Suprapubic skin (tissue), 4 donors: ENCODE measurements at places on chromosomes 11 and 22.

DNA sequence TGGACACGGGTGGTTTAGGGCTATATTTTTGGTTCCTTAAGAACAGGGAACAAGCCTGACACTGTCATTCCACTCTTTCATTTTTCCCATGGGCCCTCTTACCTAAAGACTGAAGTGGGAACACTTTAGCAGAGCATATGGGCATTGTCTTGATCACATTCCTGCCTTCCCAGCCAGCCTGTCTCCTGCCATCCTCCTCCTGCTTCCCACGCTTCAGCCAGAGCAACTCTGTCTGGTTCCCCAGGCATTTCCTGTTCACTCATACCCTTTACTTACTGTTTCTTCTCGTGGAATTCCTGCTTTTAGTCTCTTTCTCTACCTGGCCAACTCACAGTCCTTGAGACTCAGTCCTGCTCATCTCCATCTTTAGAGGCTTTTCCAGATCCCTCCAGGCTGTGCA, 22.8 kb downstream of the MRPL16 start:
- H3K27ac ChIP-seq, result no peak overlapping the region
- no peaks in the 10 kb centered on the region for H3K27me3 ChIP-seq
- H3K36me3 ChIP-seq, result peaks cover 57% of the 10 kb centered on the region
- DNase-seq, result no peak
- no peak overlapping the region for H3K4me3 ChIP-seq

GRCh38 chr11:59243633-59244032, 30.9 kb upstream of the MPEG1 start:
- H3K27ac ChIP-seq, result no peak overlapping the region
- H3K4me3 ChIP-seq, result no peak overlapping the region
- no peaks in the 10 kb centered on the region for H3K36me3 ChIP-seq

DNA sequence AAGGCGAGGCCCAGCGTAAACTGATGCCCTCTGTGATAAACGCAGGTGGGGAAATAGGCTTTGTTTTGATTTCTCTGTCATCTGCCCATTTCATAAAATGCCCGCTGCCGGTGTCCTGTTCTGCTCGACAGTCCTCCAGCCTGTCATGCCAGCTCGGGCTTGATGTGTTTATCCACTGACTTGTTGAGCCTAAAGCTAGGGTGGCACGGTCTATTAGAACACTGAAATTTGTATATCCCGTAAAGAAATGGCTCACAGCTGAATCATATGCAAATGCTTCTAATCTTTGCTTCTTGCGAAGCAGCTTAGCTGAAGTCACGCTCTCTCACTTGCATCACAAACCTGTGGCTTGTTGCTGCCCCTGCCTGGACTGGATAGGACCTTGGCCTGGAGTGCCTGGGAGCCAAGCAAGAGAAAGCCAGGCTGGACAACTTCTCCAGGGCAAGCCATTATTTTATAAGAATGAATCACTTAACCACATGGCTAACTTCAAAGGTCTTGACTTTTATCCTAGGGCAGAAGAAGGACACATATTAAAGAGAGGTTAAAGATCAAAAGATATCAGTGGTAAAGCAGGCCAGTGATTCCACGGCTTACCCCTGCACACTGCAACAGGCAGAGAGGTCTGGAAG, 33.1 kb downstream of the EHF start:
- no peak overlapping the region for H3K4me3 ChIP-seq
- DNase-seq, result no peak
- H3K27ac ChIP-seq, result peak overlapping the region; percentile 85

- H3K27ac ChIP-seq, result no peak overlapping the region
- H3K4me1 ChIP-seq, result no peaks in the 10 kb centered on the region
- H3K27me3 ChIP-seq, result no peaks in the 10 kb centered on the region
- no peak overlapping the region for H3K4me3 ChIP-seq
Measured at GRCh38 chr11:103844327-103845215, 191.9 kb upstream of the DDI1 start.

GRCh38 chr11:128416976-128417375, 170.4 kb downstream of the ETS1 start:
- peaks cover 8% of the 10 kb centered on the region for H3K4me1 ChIP-seq
- H3K27ac ChIP-seq, result no peak overlapping the region
- H3K4me3 ChIP-seq, result no peak overlapping the region
- no peaks in the 10 kb centered on the region for H3K36me3 ChIP-seq
- no peak for DNase-seq
- H3K27me3 ChIP-seq, result no peaks in the 10 kb centered on the region

GRCh38 chr22:43276321-43276720, 66.9 kb downstream of the SCUBE1 start:
- no peak overlapping the region for H3K4me3 ChIP-seq
- no peak overlapping the region for H3K27ac ChIP-seq
- peaks cover 19% of the 10 kb centered on the region for H3K27me3 ChIP-seq
- H3K36me3 ChIP-seq, result no peaks in the 10 kb centered on the region
- H3K4me1 ChIP-seq, result no peaks in the 10 kb centered on the region
- no peak for DNase-seq

DNA sequence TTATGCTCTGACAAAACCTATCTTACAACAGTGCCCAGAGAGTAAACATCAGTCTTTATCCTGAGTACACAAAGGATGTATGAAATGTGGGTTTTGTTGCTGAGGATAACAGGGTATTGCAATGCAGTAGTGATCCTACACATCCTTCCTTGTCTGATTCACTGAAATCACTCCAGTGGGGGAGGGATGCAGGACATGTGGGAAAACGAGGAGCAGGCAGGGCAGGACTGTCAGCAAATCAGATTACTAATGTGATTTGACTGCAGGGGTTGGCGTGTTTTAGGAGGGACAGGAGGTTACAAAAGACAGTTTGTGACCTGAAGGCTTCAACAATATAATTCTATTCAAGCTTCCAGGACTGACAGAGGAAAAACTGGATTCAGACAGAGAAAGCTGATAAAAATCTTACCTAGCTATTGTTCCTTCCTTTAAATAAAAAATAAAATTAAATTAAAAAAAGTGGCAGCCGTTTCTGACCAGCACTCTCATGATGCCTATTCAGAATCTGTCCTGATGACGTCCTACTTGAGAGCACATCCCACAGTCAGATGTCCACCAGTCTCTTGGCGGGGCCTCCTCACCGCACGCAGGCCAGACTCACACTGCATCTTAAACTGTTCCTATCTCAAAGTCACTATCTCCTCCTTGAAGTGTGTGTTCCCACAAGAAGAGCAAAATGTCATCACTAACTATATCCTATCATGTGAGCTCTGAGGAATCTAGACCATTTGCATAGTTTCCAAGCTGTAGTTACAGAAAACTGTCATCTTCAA, 50.6 kb upstream of the MN1 start:
- no peaks in the 10 kb centered on the region for H3K27me3 ChIP-seq
- peaks cover 14% of the 10 kb centered on the region for H3K4me1 ChIP-seq
- H3K4me3 ChIP-seq, result no peak overlapping the region
- DNase-seq, result no peak

DNA sequence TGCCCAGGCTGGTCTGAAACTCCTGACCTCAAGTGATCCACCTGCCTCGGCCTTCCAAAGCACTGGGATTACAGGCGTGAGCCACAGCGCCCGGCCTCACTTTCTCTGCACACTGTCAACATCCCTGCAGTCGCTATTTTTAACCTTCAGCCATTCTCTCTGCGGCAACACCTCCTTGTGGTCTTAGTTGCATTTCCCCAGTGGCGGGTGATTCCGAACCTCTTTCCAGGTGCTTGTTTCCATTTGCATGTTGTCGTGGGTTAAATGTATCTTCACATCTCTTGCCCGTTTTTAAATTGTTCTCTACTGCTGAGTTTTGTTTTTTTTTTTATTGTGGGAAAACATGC, 2.2 kb upstream of the SCT start:
- H3K27ac ChIP-seq, result no peak overlapping the region
- no peak for DNase-seq
- peaks cover 32% of the 10 kb centered on the region for H3K27me3 ChIP-seq
- H3K36me3 ChIP-seq, result no peaks in the 10 kb centered on the region
